T-helper 17 cell (primary cell): ENCODE measurements at places on chromosomes 4 and X. TPM values are rescaled to one million over a fixed set of nuclear protein-coding genes. Genes with fewer than 3 reads are reported as not detected.

Gene GUF1
- total RNA-seq: 15.7 TPM

Gene PCYT1B
- total RNA-seq: 0.07 TPM

Gene SHISA3
- total RNA-seq: not detected

- no peak for DNase-seq
Observed at GRCh38 chr4:82721819-82722423, 76.7 kb downstream of the SCD5 start.

- no peak for DNase-seq
Observed at GRCh38 chr4:170325599-170325998, 235.8 kb upstream of the AADAT start.

GRCh38 chr4:139018971-139019758, 3.6 kb downstream of the NOCT start:
- no peak for DNase-seq

DNA sequence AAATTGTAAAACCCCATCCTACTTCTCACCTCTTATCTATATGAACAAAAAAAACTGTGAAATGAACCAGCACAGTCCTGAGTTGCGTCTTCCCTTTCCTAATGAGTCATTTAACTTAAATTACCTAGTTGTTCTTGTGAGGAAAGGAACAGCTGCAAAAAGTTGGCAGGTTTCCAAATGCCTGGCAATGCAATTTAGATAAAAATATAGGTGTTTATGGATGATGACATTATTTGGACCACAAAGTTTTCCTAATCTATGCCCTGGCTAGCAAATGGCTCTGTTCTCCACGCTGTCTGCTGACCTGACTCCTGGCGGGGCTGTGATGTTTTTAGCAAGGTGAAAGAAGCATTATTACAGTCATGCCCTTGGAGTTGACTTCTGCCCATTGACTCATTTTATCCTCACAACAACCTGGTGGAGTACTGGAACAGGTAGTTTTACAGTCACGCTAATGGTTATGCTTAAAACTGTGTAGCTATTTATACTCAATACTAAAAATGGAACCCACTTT, 29.8 kb upstream of the RELL1 start:
- no peak for DNase-seq

GRCh38 chr4:47933840-47934239, 19.5 kb upstream of the NFXL1 start:
- no peak for DNase-seq

GRCh38 chr4:137635601-137636000, 103.3 kb upstream of the PCDH18 start:
- no peak for DNase-seq

- no peak for DNase-seq
Observed at GRCh38 chrX:155857561-155857960, 23.6 kb upstream of the VAMP7 start.

DNA sequence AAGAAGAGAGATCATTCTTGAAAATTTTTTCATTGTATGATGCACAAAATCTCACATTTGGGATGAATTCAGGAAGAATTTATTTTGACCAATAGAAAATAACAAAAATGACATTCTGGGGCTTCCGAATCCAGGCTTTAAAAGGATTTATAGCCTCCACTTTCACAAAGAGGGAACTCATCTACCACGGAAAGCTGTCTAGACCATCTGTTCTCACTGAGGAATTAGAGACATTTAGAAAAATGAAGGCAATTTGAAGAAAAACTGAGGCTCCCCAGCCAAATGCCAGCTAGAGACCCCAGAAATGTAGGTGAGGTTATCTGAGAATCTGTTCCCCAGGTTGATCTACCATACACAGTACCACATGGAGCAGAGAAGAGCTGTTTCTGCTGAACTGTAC, 464.3 kb downstream of the TMA16 start:
- DNase-seq: no peak

DNA sequence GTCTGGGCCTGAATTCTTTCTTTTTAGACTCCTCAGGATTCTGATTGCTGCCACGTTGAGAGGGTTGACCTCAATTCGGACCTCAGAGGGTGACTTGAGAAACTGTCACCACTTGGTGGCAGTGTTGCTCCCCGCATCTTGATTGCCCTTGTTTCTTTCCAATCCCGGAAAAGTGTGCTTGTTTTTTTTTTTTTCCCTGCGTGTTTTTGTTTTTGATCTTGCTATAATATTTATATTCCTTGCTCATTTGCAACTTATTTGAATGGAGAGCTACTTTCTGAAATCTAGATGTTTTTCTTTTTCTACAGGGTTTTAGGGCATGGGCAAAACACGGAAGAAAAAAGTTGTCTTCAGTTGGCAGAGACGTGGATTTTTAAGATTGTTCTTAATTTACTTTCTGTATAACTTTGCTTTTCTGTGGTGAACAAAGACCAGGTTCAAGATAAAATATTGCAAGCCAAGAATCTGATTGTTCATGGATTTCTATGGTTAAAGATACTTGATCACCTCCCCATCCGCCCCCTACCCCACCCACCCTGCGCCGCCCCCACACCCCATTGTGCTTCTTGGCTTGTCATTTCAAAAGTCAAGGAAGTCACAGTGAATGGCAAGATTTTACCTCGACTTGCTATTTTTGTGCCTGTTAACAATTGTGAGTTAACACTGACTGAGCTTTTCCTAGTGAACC, 102.0 kb downstream of the PTTG2 start:
- DNase-seq: peak; percentile 29

DNA sequence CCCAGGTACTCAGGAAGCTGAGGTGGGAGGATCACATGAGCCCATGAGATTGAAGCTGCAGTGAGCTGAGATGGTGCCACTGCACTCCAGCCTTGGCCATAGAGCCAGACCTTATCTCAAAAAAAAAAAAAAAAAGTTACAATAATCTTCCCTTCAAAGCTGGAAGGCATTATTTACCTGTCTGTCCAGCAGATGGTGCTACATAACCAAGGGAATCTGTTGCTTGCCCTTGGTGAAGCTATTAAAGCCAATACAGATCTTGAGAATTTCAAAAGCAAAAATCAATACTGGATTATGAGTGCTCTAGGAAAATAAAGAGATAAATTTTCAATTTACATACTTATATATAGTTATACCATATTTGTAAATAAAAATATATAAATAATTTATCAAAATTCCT, 25.9 kb downstream of the PKD2 start:
- DNase-seq: peak; percentile 10

GRCh38 chr4:20384456-20384855, 132.8 kb downstream of the SLIT2 start:
- DNase-seq: no peak

GRCh38 chr4:1051472-1051871, 40.0 kb downstream of the FGFRL1 start:
- no peak for DNase-seq

DNA sequence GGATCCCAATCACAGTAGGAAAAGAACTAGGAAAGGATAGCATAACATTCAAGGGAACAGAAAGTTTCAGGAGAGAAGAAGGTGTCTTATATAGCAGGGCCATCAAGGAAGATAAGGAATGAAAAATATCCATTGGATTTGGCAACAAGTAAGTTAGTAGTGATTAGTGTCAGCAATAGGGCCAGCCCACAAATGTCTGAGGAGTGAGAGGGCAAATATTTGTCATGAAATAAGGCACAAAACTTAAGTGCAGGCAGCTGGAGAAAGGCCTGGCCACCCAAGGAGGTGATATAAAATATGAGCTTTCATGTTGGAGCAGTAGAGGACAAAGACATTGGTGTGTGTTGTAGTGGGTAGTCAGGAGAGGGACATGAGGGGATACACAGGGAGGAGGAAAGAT, 132.1 kb downstream of the COL4A6 start:
- no peak for DNase-seq

GRCh38 chrX:42934020-42934726, 156.2 kb upstream of the PPP1R2C start:
- DNase-seq: no peak
